PC-3 (cell line): ENCODE measurements at places on chromosomes 13 and 19. TPM values are rescaled to one million over a fixed set of nuclear protein-coding genes. Genes with fewer than 3 reads are reported as not detected.

Gene TNFSF11
- total RNA-seq = not detected in 2 replicates

Gene ANKRD10
- total RNA-seq = 47.1 and 60.2 TPM in 2 replicates

Gene PDX1
- total RNA-seq = 0.17 TPM in 1 of 2 replicates, not detected in the other

Gene CPAMD8
- 2.3 and 3.9 TPM in 2 replicates for total RNA-seq

Gene PPP5C
- total RNA-seq = 79.9 and 93.4 TPM in 2 replicates

DNA sequence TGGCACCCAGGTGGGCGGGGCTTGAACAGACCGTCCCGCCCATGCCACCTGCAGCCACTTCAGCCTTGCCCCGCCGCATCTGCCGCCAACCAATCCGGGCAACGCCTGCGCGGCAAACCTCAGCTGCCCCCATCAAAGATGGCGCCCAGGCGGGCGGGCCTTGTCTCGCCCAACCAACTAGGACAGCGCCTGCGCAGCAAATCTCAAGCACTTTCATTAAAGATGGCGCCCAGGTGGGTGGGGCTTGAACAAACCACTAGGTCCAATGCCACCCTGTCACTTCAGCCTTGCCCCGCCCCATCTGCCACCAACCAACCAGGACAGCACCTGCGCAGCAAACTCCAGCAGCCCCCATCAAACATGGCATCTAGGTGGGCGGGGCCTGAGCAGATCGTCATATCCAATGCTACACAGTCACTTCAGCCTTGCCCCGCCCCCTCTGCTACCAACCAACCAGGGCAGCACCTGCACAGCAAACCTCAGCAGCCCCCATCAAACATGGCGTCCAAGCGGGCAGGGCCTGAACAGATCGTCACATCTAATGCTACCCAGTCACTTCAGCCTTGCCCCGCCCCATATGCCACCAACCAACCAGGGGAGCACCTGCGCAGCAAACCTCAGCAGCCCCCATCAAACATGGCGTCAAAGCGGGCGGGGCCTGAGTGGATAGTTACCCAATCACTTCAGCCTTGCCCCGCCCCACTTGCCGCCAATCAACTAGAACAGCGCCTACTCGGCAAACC, 1.4 kb downstream of the PEG3 start:
- no peaks in the 10 kb centered on the region for H3K4me1 ChIP-seq
- H3K27me3 ChIP-seq = no peaks in the 10 kb centered on the region
- H3K4me3 ChIP-seq = peak overlapping the region; percentile 51; the same call in 1 of the 2 replicates
- H3K36me3 ChIP-seq = no peaks in the 10 kb centered on the region

GRCh38 chr19:16041299-16041990, 34.9 kb upstream of the TPM4 start:
- H3K36me3 ChIP-seq = no peaks in the 10 kb centered on the region
- 0 out of 2 replicates have a peak, but pooled peaks cover 5% of the 10 kb centered on the region for H3K4me1 ChIP-seq
- no peaks in the 10 kb centered on the region for H3K27me3 ChIP-seq
- peak overlapping the region; percentile 36 for H3K4me3 ChIP-seq
- H3K27ac ChIP-seq = no peak overlapping the region

DNA sequence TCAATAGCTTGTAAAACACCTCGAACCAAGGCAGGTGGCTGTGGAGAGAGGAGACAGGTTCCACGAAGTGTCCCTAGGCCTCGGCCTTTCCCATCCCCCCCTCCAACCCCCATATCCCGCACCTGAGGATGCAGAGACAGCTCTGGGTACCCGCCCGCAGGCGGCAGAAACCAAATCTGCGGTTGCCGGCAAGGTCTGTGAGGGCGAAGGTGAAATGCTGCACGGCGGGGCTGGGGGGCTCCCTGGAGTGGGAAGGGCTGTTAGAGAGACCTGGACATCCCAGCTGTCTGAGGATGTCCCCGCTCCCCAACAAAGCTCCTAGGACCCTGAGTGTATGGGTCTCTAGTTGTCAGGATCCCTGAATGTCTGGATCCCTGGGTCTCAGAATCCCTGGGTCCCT, 2.8 kb downstream of the DENND1C start:
- H3K36me3 ChIP-seq = no peaks in the 10 kb centered on the region
- no peaks in the 10 kb centered on the region for H3K27me3 ChIP-seq
- H3K4me3 ChIP-seq = no peak overlapping the region
- H3K27ac ChIP-seq = no peak overlapping the region
- no peaks in the 10 kb centered on the region for H3K4me1 ChIP-seq

GRCh38 chr19:13931391-13932148, 6.6 kb downstream of the PODNL1 start:
- H3K27me3 ChIP-seq = no peaks in the 10 kb centered on the region
- peaks cover 7% of the 10 kb centered on the region; the same call in 1 of the 2 replicates for H3K36me3 ChIP-seq
- no peak overlapping the region for H3K27ac ChIP-seq
- no peak for DNase-seq
- no peaks in the 10 kb centered on the region for H3K4me1 ChIP-seq

- no peak within 1 kb of the TSS for H3K27ac ChIP-seq
- peaks cover 7% of the 10 kb centered on the region; the same call in 1 of the 2 replicates for H3K4me1 ChIP-seq
- H3K27me3 ChIP-seq = no peaks in the 10 kb centered on the region
- H3K36me3 ChIP-seq = no peaks in the 10 kb centered on the region
- no peak within 1 kb of the TSS for H3K4me3 ChIP-seq
Measured at GRCh38 chr19:15672580-15673175, at the start of gene CYP4F12. Gene CYP4F12, plus strand, starts transcription at chr19:15673087. Its CDS starts 443 bp downstream, at chr19:15673530.

DNA sequence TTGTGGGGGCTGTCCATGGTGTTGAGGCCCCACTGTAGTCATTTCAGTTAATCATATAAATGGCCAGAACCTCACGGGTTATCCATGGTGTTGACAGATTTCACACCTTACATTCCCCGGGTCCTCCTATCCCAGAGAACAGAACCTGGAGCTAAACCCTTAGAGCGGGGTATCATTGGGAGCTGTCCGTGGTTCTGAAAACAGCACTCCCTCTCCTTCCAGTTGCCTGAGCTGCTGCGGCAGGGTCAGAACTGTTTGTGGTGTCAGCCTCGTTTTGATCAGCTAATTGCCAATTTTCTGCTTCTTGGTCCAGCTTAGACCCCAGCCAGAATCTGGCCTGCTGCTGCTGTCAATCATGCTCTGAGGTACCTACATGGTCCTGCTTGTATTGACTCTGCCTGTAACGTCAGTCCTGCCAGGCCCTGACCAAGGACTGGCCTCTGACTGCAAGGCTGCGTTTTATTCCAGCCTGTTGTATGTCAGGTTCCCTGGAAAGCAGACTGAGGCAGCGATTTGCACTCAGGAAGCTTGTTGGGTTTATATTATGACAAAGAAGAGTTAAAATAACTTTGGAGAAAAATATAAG, 55.8 kb upstream of the KCTD15 start:
- no peaks in the 10 kb centered on the region for H3K36me3 ChIP-seq
- no peak overlapping the region for H3K27ac ChIP-seq
- no peaks in the 10 kb centered on the region for H3K4me1 ChIP-seq

DNA sequence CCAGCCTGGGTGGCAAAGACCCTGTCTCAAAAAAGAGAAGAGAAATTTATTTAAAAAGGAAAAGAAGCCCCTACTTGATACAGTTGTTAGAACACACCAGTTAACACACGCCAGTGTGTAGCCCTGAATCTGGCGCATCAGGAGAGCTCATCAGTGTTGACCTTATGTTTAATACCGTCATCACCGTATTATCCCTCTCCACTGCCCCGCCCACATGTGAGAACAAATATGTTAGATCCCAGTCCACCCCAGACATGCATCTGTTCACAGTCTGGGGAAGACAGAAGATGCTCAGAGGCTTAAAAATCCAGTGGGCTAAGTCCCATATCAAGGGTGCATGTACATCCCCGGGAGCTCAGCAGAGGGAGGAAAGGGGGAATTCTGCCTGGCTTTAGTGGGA, 155.2 kb downstream of the DPF1 start:
- no peaks in the 10 kb centered on the region for H3K27me3 ChIP-seq
- peaks cover 13% of the 10 kb centered on the region for H3K4me1 ChIP-seq
- H3K27ac ChIP-seq = no peak overlapping the region
- no peaks in the 10 kb centered on the region; the same call in 1 of the 2 replicates for H3K36me3 ChIP-seq
- no peak for DNase-seq

GRCh38 chr19:47523473-47523872, 8.6 kb upstream of the NAPA start:
- H3K36me3 ChIP-seq = no peaks in the 10 kb centered on the region
- no peak for DNase-seq
- no peaks in the 10 kb centered on the region for H3K27me3 ChIP-seq
- no peak overlapping the region for H3K27ac ChIP-seq

DNA sequence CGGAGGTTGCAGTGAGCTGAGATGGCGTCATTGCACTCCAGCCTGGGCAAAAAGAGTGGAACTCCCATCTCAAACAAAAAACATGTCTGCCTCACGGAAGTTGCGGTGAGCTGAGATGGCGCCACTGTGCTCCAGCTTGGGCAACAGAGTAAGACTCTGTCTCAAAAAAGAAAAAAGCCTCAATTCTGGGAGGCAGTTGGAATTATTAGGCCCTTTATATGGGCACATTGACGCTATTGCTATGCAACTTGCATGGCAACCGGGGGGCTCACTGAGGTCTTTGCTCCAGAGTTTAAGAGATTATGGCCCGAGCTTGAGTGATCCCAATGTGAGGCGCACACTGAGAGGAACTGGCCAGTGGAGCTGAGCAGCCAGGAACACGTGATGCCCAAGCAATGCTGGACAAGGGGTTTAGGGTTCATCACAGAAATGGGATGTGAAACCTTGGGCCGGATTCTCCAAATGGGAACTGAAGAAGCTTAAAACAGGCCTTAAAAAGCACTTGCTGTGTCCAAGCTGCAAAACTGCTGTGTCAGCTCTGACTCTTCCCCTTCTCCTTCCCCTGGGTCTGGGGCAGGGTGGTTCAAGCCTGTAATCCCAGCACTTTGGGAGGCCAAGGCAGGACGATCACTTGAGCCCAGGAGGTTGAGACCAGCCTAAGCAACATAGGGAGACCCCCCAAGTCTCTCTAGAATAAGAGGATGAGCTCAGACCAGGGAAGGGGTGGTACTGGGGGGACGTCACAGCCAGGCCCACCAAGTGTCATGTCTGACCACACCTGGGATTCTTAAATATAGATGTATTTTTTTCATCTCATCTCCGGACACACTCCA, 2.5 kb downstream of the FTL start:
- H3K4me3 ChIP-seq = no peak overlapping the region
- H3K27me3 ChIP-seq = no peaks in the 10 kb centered on the region
- peaks cover 17% of the 10 kb centered on the region; the same call in 1 of the 2 replicates for H3K36me3 ChIP-seq
- no peak for DNase-seq
- peaks cover 26% of the 10 kb centered on the region for H3K4me1 ChIP-seq

DNA sequence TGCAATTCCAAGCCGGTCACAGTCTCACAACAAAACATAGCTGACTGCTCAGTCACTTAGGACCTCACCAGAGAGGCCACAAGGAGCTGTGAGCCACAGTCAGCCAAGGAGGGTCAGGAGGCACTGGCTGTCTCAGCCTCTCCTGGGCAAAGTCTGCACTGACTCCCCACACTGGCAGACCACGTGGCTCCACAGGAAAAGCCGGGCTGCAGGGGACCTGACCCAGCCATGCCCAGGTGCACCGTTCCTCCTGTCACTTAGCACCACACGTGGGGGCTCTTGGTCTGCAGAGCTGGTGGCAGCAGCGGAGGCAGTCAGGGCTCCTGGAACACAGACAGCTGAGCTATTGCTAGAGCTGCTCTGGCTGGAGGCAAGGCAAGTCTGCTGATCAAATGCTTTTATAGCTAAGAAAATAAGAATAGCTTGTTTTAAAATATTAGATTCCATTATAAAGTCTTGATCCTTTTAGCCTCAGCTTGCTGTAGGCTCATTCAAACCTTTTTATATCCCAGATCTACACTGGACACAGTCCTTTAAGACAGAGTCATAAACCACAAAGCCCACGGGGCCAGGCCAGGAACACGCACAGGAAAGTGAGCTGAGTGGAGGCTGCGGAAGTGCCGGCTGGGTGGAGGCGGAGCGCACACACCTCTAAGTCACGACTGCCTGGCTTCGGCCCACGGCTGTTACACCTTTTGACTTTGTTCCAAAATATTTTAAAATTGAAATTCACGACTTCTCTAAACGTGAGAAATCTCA, 744.1 kb downstream of the UQCRFS1 start:
- no peak overlapping the region for H3K27ac ChIP-seq
- H3K4me3 ChIP-seq = no peak overlapping the region
- no peaks in the 10 kb centered on the region for H3K4me1 ChIP-seq
- no peaks in the 10 kb centered on the region for H3K36me3 ChIP-seq
- peak; percentile 1 for DNase-seq
- H3K27me3 ChIP-seq = no peaks in the 10 kb centered on the region

GRCh38 chr19:58561373-58562121, 3.1 kb upstream of the UBE2M start:
- H3K4me1 ChIP-seq = peaks cover 40% of the 10 kb centered on the region
- H3K4me3 ChIP-seq = peak overlapping the region; percentile 64
- no peak overlapping the region for H3K27ac ChIP-seq
- H3K36me3 ChIP-seq = peaks cover 4% of the 10 kb centered on the region; the same call in 1 of the 2 replicates
- H3K27me3 ChIP-seq = no peaks in the 10 kb centered on the region

DNA sequence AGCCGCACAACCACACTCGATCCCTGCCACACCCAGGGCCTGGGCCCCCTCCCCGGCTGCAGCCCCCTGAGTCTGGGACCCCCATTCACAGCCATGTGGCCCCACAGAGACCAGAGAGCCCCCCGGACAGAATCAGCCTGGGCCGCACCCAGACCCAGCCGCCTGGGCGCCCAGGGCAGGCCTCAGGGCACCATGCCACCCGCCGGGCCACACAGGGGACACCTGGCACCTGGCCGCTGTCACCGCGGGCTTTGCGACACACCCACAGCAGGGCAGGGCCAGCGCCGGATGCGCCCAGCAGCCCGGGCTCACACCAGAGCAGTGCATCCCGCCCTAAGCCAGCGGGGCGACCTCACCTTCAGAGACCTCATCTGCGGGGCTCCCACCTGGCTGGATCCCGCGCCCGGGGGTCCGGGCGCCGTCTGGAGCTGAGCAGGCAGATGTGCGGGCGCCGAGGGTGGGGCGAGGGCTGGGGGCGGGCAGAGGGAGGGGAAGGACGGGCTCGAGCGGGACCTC, 443 bp downstream of the TBXA2R start:
- DNase-seq = peak; percentile 35
- no peaks in the 10 kb centered on the region for H3K36me3 ChIP-seq
- peak overlapping the region; percentile 66 for H3K4me3 ChIP-seq
- H3K27ac ChIP-seq = no peak overlapping the region

- H3K36me3 ChIP-seq = peaks cover 12% of the 10 kb centered on the region
- no peaks in the 10 kb centered on the region for H3K27me3 ChIP-seq
- H3K27ac ChIP-seq = 0 out of 2 replicates have a peak overlapping the region, but pooled peaks have one; percentile 51
- peak overlapping the region; percentile 93 for H3K4me3 ChIP-seq
- no peak for DNase-seq
Measured at GRCh38 chr19:37218592-37218935, 550 bp downstream of the ZNF383 start.

DNA sequence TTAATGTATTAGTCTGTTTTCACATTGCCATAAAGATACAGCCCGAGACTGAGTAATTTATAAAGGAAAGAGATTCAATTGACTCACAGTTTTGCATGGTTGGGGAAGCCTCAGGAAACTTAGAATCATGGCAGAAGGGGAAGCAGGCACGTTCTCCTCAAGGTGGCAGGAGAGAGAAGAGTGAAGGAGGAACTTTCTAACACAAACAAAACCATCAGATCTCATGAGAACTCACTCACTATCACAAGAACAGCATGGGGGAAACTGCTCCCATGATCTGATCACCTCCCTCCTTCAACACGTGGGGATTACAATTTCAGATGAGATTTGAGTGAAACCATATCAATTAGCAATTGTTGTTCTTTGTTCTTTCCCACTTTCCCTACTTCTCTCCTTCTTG, 689.0 kb upstream of the SLITRK1 start:
- no peak overlapping the region for H3K4me3 ChIP-seq
- no peaks in the 10 kb centered on the region for H3K4me1 ChIP-seq
- no peaks in the 10 kb centered on the region for H3K27me3 ChIP-seq
- no peak overlapping the region for H3K27ac ChIP-seq
- no peaks in the 10 kb centered on the region for H3K36me3 ChIP-seq

GRCh38 chr13:109870274-109870673, 83.9 kb upstream of the IRS2 start:
- H3K36me3 ChIP-seq = no peaks in the 10 kb centered on the region
- DNase-seq = no peak
- no peak overlapping the region for H3K4me3 ChIP-seq
- H3K27ac ChIP-seq = no peak overlapping the region
- H3K4me1 ChIP-seq = peaks cover 43% of the 10 kb centered on the region
